Panc1 (cell line): ENCODE measurements at places on chromosomes 5 and 9. TPM values are rescaled to one million over a fixed set of nuclear protein-coding genes. Genes with fewer than 3 reads are reported as not detected.

Gene IPO11
- 39.8 TPM for total RNA-seq

Gene GGTA1
- total RNA-seq, result not detected

DNA sequence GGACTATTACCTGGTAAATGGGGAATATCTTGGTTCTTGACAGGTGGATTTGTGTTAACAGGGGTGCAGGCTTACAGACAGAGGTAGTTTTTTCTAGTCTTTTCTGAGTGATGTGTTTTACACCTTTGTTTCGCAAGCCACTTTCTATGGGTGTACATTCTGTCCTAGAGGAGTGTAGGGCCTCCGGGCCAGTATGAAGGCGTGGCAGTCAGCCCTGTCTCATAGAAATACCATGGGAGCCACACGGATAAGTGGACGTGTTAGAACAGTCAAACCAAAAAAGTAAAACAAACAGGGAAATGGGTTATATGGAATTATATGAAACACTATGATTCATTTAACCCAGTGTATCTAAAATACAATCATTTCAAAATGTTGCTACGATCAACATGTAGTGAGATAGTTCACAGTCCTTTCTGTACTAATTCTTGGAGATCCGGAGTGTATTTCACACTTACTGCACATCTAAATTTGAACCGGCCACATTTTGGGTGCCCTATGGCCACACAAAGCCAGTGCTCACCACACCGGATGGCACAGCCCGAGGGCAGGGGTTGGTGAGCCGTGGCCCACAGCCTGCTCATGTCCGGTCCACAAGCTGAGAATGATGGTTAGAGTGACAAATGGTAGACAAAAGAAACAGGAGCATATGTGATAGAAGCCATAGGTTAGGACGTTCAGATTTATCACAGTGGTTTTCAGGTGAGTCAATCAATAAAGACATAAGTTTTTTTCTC is 80.1 kb upstream of the IRX4 start:
- no peak for DNase-seq

DNA sequence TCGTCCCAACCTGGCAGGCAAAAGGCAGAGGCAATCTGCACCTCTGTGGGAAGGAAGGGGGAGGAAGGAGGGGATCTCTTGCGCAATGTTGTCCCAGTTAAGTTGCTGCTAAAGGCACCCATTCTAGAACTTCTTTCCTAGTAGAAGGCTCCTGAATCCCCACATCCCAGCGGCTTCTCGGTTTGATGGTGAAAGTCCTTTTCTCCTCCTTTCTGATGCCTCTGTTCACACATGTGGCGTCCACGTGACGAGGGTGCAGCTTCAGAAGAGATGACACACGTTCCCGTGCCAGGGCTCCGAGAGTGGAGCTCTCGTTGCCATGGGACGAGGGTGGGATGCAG is 96.9 kb upstream of the FCN2 start:
- no peak for DNase-seq

Gene ALDH1A1
- total RNA-seq, result 0.54 TPM

Gene CFAP157
- total RNA-seq, result not detected

GRCh38 chr5:4018007-4018406 is 422.4 kb downstream of the IRX1 start:
- no peak for DNase-seq

DNA sequence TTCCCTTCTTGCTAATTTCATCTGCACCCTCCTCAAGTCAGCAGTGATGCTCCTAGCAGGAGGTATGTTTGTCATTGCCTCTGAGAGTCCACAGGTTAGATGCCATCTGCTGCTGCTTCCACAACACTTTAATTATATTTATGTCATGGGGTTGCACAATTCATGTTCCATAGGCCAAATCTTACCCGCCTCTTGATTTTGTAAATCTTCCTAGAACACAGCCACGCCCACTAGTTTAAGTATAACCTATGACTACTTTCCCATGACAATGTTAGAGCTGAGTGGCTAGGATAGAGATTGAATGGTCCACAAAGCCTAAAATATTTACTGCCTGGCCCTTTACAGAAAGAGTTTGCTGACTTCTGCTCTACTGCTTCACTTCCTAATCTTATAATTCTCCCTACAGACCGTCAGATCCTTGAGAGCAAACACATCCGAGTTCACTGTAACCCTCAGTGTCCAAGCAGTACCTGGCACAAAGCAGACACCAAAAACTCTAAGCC is 21.1 kb downstream of the LIFR start:
- no peak for DNase-seq

Gene PCDHA1
- total RNA-seq, result not detected
